ENCODE measurements at places on chromosomes 11 and 22. TPM values are rescaled to one million over a fixed set of nuclear protein-coding genes. Genes with fewer than 3 reads are reported as not detected.

OR6X1 gene
- total RNA-seq = not detected

PKDREJ gene
- 0.06 TPM for total RNA-seq

VEGFB gene
- total RNA-seq = 20.0 TPM

OR51B4 gene
- total RNA-seq = not detected

OR2AG1 gene
- total RNA-seq = not detected

- no peaks in the 10 kb centered on the region for H3K4me1 ChIP-seq
- no peak overlapping the region for H3K4me3 ChIP-seq
- no peaks in the 10 kb centered on the region for H3K27me3 ChIP-seq
- H3K36me3 ChIP-seq = no peaks in the 10 kb centered on the region
- no peak overlapping the region for H3K27ac ChIP-seq
These were observed 5.8 kb upstream of the LGALS1 start for GRCh38 chr22:37669586-37669985.

CECR2 gene
- 6.3 TPM for total RNA-seq

DNA sequence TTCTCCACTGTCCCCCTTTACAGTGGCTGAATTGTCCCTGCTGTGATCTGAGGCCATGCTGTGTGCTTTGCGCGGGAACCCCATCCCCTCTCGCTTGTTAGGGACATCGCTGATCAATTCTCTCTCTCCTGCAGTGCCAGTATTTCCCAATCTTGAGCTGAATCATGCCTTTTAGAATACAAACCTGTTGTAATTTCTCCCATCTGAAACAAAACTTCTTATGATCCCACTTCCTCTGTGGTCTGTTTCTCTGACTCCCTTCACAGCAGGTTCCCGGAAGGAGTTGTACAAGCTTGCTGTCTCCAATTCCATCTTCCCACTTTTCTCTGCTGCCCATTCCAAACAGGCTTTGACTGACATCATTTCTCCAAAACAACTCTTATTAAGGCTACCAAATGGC lies 16.8 kb downstream of the ADAMTS15 start:
- H3K27ac ChIP-seq = no peak overlapping the region
- no peaks in the 10 kb centered on the region for H3K36me3 ChIP-seq
- no peaks in the 10 kb centered on the region for H3K27me3 ChIP-seq

APOBEC3F gene
- total RNA-seq = not detected

DNA sequence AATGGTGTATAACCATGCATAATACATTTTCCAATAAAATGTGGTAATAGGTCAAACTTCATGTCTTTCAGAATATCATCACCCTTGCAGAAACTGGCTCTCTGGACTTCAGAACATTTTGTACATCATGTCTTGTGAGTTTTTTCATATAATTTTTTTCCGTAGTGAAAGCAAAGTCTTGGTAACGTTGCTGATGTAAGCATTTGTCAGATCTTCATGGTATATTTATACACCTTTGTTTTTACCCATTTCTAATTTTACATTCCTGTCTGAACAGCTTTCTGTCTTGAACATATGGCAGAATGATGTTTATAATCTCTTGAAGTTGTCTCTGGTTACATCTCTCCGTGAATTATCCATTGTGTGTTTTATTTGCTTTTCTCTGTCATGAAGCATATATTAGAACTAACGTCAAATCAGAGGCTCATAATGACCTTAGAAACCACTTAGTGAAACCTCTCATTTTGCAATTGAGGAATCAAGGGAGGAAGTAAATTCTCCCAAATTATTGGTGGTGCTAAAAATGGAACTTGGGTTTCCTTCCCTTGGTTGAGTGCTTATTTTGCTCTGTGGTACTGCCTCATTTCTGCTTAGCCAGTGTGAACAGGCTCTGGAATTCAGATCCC lies 37.4 kb downstream of the CSRP3 start:
- no peaks in the 10 kb centered on the region for H3K4me1 ChIP-seq
- no peaks in the 10 kb centered on the region for H3K36me3 ChIP-seq
- no peak overlapping the region for H3K4me3 ChIP-seq

GRCh38 chr11:975827-976226 lies 50.2 kb downstream of the AP2A2 start:
- H3K4me1 ChIP-seq = no peaks in the 10 kb centered on the region
- no peaks in the 10 kb centered on the region for H3K36me3 ChIP-seq
- no peak overlapping the region for H3K4me3 ChIP-seq

OR8G5 gene
- total RNA-seq = not detected

- H3K27ac ChIP-seq = no peak overlapping the region
- no peaks in the 10 kb centered on the region for H3K4me1 ChIP-seq
- H3K27me3 ChIP-seq = no peaks in the 10 kb centered on the region
These were observed 792 bp downstream of the RBMXL2 start for GRCh38 chr11:7089328-7090251.

HMOX1 gene
- 9.8 TPM for total RNA-seq

- no peaks in the 10 kb centered on the region for H3K36me3 ChIP-seq
- H3K27me3 ChIP-seq = no peaks in the 10 kb centered on the region
- no peak overlapping the region for H3K27ac ChIP-seq
These were observed 443.5 kb downstream of the SOX6 start for GRCh38 chr11:15912825-15913224.

DNA sequence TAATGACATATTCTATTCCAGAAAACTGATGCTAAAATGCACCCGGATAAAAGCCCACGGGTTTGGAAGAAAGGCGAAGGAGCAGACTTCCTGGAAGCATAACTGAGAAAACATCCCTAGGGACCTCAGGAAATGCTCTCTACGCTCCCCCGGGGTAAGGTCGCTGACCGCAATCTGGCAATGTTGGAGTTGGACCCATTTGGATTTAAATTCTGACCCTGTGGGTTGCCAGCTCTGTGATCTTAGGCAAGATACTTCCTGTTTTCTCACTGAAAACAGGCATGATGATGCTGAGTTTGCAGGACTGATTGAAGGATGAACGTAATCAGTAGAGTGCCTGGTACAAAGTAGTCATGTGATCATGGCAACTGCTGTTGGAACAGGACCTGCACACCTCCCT lies 1054.0 kb downstream of the NTM start:
- no peak overlapping the region for H3K4me3 ChIP-seq
- peak; percentile 14 for DNase-seq
- H3K4me1 ChIP-seq = no peaks in the 10 kb centered on the region
- H3K27ac ChIP-seq = no peak overlapping the region
- no peaks in the 10 kb centered on the region for H3K36me3 ChIP-seq

DNA sequence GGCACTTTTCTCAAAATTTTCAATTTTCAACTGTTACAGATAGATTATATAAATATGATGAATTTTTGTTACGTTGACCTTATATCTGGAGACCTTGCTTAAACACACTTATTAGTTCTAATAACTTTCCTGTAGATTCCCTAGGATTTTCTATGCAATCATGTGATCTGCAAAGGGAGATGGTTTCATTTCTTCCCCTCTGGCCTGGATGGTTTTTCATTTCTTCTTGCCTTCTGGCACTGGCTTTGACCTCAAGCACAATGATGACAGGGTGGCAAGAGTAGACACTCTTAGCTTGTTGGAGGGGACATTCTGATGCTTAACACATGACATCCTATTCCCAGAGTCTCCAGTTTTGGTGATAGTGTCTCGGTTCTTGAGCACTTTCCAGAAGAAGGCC lies 75.9 kb downstream of the DGCR2 start:
- no peaks in the 10 kb centered on the region for H3K27me3 ChIP-seq
- H3K27ac ChIP-seq = no peak overlapping the region
- no peak overlapping the region for H3K4me3 ChIP-seq
- no peak for DNase-seq
- no peaks in the 10 kb centered on the region for H3K36me3 ChIP-seq

- DNase-seq = no peak
- no peaks in the 10 kb centered on the region for H3K27me3 ChIP-seq
- no peaks in the 10 kb centered on the region for H3K36me3 ChIP-seq
- H3K4me1 ChIP-seq = no peaks in the 10 kb centered on the region
- no peak overlapping the region for H3K4me3 ChIP-seq
These were observed 1.2 kb downstream of the CD3E start for GRCh38 chr11:118305726-118306125.

- no peak for DNase-seq
- no peak overlapping the region for H3K4me3 ChIP-seq
- H3K4me1 ChIP-seq = peaks cover 4% of the 10 kb centered on the region
- no peak overlapping the region for H3K27ac ChIP-seq
- H3K27me3 ChIP-seq = no peaks in the 10 kb centered on the region
These were observed 16.0 kb upstream of the TUB start for GRCh38 chr11:8065031-8065430.

- H3K27me3 ChIP-seq = no peaks in the 10 kb centered on the region
- no peaks in the 10 kb centered on the region for H3K36me3 ChIP-seq
- H3K27ac ChIP-seq = no peak overlapping the region
- H3K4me3 ChIP-seq = no peak overlapping the region
- no peaks in the 10 kb centered on the region for H3K4me1 ChIP-seq
- no peak for DNase-seq
These were observed 65.1 kb upstream of the LRRC55 start for GRCh38 chr11:57116654-57117053.

- H3K27me3 ChIP-seq = peaks cover 15% of the 10 kb centered on the region
- no peak for DNase-seq
- no peak overlapping the region for H3K4me3 ChIP-seq
- H3K27ac ChIP-seq = no peak overlapping the region
These were observed 55.3 kb downstream of the CACNA1I start for GRCh38 chr22:39625569-39626537.

All from uterus (tissue), 4 donors.